ENCODE measurements at places on chromosomes 6 and 20. TPM values are rescaled to one million over a fixed set of nuclear protein-coding genes. Genes with fewer than 3 reads are reported as not detected.

GRCh38 chr20:8473459-8473858 lies 341.4 kb downstream of the PLCB1 start:
- no peak for DNase-seq

GRCh38 chr6:140537834-140538705 lies 1163.6 kb upstream of the CITED2 start:
- DNase-seq: no peak

GRCh38 chr6:111631903-111632460 lies 26.3 kb upstream of the TRAF3IP2 start:
- no peak for DNase-seq

DNA sequence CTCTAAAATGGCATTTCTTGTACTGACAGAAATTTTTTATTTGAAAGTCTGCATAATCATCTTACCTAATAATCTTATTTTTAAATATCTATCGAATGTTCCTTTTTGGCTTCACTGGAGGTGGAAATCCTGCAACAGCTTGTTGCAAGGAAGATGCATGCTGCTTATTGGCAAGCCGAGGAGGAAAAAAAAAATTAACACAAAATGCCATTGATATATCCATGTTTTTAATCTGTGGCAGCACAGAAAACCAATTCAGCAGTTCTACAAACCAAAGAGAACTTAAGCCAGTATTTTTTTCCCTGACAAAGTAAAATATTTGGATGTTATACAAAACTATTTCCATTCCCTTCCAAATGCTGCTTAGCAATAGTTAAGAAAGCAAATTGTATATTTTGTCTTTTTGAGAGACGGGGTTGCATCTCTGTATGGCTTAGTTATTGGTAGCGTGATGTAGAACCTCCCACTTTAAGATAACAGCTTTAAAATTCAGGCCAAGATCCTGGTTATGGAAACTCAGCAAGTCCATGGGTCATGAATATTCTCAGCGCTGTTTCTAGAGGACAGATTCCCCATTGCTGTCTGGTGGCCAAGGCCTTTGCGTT lies 231.4 kb downstream of the TMEM242 start:
- DNase-seq: no peak

GRCh38 chr20:25256226-25256859 lies 8.5 kb downstream of the PYGB start:
- DNase-seq: no peak

- DNase-seq: no peak
Observed at GRCh38 chr20:64025826-64026412, 10.1 kb upstream of the C20orf204 start.

- no peak for DNase-seq
Observed at GRCh38 chr6:154292066-154292465, 64.5 kb downstream of the IPCEF1 start.

Gene RUNX2
- total RNA-seq: 18.0 TPM

- no peak for DNase-seq
Observed at GRCh38 chr6:142867355-142867801, 77.6 kb downstream of the HIVEP2 start.

- no peak for DNase-seq
Observed at GRCh38 chr6:43811733-43812099, 41.7 kb downstream of the VEGFA start.

- DNase-seq: no peak
Observed at GRCh38 chr6:135854799-135855198, 3.3 kb downstream of the PDE7B start.

Gene PNLDC1
- not detected for total RNA-seq

- no peak for DNase-seq
Observed at GRCh38 chr6:92196325-92196724, 1223.0 kb downstream of the EPHA7 start.

DNA sequence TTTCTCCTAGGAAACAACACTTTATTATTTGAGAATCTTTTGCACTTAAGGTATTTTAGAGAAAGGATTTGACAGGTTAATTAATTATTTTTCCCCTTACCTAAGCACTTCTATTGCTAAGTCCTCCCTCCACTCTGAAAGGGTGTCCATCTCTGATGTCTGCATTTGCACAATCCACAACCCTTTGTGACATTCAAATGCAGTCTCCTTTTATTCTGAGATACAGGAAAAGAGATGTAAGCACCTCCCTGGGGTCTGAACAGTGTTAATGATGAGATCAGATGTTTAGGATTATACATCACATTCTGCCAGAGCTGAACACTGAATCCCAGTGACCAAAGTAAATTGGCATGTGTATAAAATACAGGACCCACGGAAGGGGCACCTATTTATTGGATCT lies 864.2 kb upstream of the FLRT3 start:
- DNase-seq: no peak

DNA sequence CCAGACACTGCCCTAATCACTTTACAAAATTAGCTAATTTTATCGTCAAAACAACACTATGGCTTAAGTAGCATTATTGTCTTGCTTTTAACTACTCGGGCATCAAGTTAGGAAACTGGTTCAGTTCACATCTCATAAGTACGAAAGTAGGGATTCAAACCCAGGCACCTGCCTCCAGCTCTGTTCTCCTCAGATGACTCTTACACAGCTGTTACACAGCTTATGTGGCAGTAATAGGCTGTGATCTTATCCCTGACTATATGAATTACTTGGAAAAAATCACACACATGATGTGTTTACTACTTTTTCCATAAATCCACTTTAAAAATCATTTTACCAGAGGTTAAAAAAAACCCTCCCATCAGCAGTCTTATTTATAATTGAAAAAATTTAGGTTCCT lies 389.2 kb upstream of the FLRT3 start:
- no peak for DNase-seq

DNA sequence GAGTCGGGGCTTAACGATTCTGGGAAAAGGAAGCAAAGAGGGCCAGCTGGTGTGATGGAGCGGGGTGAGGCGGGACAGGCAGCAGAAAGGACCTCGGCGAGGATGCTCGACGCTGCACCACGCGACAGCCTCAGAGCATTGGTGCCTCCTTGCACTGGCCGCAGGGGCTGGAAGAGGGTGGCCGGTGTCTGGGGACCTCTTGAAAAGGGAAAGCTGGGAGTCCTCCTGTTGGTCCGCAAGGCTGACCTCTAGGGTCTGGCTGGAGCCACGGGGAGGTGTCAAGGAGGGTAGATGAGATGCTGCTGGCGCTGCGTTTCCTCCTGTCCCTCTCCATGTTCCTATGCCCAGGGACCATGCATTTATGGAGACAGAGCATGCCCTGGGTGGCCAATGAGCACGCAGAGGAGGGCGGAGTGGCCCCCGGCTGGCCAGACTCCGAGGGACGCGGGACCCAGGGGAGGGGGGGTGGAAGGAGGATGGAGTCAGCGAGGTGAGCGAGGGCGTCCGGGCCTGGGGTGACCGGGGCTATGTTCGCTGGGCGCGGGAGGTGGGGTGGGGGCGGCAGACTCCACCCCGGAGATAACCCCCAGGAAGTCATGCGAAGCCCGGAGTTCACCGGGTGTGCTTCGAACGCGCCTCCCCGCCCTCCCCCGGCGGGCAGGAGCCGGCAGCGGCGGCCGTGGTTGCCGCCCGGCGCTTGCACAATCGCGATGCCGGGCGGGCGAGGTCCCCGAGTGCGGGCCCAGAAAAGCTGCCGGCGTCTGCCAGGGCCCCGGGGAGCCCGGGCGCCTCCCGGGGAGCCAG lies at the start of gene CYP24A1:
CYP24A1 (minus strand) TSS at position 334 of the 804 bp plus-strand sequence. CDS start 407 bp downstream, outside the sequence.
- no peak for DNase-seq

- DNase-seq: no peak
Observed at GRCh38 chr6:134352786-134353480, 35.0 kb upstream of the SGK1 start.

GRCh38 chr6:71334768-71335167 lies 46.2 kb downstream of the OGFRL1 start:
- DNase-seq: no peak

DNA sequence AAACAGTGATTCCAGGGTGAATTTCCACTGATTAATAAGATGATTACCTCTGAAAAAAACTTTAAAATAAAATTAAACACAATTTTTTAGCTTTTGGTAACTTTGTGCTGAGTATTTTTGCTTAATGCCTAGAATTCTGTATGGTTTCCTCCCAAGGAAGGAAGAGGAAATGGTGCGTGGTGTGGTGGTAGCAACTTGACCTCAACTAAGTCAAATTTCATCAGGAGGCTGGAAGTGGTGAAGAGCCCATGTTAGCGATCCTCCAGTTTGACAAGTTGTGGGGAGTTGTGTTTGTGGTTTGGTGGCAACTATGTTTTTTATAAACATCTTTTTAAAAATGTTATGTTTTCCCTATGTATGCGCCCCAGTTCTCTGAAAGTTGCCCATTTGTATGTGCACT lies 5.0 kb upstream of the RTF2 start:
- DNase-seq: no peak

DNA sequence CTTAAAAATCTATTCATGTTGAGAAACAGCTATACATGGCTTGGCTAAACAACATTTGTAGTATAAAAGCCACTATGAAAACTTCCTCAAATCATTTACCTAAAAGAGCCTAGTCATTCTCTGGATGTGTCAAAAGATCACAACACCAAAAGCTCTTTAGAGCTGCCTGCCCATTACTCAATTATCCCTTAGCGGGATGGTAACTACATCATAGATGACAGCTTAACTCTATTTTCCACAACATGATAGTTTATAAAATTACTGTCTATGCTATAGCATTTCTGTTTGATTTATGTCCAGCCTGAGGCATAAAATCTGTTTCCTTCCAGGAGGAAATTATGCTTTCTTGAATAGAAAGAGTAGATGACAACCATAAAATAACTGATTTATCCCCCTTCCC lies 777.6 kb upstream of the HS3ST5 start:
- no peak for DNase-seq

DNA sequence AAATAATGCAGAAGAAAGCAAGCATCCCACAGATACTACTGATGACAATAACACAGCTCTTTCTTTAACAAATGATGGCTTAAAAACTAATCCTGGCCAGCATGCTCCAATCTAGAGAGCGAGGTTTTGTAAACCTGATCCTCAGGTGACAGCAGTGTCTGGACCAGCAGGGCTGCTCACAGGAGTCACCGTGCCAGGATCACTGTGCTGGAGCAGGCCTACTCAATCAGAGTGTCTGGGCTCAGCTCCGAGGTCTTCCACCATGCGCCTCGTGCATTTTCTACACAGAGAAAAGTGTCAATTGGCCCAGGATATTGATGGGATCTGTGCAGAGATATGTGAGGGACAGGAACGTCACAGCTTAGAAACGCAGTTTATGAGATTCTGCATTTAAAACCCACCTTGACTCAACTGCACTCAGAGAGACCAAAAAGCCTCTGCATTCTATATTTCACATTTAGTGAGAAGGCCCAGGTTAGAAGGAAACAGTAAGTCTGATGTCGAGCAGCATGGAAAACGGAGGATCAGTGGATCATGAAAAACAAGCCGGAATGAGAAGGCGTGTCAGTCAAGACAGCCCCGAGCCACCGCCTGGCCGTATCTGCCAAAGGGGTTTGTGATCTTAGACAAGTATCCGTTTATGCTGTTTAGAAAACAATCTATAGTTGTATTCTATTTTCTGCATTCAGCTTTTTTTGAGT lies 7.8 kb downstream of the RAMACL start:
- no peak for DNase-seq

DNA sequence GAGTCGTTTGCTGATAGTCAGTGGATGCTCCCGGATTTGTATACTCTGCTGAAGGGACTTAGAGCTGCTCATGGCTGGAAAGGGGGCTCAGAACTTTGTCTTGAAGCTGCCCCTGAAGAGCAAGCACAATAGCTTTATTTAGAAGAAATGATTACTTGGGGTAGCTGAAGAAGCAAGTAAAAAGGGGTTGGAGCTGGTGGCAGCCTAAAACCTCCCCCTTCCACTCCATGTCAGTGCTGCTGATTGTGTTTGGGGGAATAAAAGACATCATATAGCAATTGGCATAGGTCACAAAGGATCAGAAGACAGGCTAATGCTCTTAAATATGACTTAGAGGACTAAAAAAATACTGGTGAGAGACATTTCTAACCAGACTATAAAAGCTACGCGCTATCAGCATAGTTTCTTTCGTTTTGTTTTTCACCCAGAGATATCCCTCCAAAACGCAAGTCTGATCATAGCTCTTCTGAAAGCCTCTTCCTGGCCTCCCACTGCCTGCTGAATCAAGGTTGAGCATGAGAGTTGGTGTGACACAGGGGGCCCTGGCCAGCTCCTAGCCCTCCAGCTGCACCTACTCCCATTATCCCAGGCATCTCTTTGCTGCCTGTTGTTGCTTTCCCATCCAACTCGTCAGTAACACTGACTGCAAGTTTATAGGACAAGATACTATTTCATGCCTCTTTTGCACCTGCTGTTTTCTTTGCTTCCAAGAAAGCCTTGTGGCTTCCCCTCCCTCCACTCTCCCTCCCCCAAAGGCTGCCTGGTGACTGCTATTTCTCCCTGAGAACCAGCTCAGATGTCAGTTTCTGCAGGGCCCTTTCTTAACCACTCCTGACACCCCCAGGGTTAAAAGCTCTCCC lies 33.9 kb upstream of the SGK1 start:
- no peak for DNase-seq

Gene OTOR
- not detected for total RNA-seq

GRCh38 chr6:166677941-166678340 lies 50.9 kb upstream of the RPS6KA2 start:
- DNase-seq: no peak

Gene SLC22A16
- 0.22 TPM for total RNA-seq

- no peak for DNase-seq
Observed at GRCh38 chr20:10352934-10353824, 80.8 kb downstream of the MKKS start.

Gene TMC2
- total RNA-seq: 0.22 TPM

Gene SASH1
- total RNA-seq: 118 TPM

Gene RIPOR3
- total RNA-seq: 26.3 TPM

- DNase-seq: no peak
Observed at GRCh38 chr6:31351033-31351380, 6.0 kb downstream of the HLA-B start.

Gene NTSR1
- total RNA-seq: 0.09 TPM

DNA sequence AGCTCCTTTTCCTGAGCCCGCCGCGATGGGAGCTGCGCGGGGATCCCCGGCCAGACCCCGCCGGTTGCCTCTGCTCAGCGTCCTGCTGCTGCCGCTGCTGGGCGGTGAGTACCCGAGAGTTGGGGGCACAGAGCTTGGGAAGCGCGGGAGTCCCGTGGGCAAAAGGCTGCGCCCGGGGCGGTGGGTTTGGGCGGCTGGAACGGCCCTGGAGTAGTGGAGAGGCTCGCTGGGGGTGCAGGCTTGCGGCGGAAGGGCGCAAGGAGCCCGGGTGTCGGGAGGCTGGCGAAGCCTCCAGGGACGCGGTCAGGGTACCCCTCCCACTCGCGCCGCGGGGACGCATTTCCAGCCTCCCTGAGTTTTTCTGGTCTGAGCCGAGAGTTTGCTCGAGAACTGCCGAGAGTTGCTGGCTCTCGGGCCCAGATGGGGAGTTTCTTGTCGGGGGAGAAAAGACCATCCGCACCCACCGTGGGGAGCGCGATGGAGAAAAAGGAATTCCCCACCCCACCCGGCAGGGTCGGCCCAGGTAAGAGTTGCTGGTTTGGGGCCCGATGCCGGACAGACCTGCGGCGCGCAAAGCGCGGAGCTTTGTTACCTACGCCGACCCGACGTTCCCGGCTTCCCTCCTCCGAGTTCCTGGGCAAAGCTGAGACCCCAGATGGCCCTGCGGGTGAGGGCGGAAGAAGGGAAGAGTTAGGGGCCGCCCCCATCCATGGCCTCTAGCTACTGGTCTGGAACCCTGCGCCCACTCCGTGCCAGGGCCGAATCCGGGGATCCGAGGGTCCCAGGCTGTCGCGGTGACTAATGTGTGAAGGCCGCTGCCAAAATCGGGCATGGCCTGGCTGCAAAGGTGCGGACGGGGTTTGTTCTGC lies 584 bp downstream of the PTK7 start:
- no peak for DNase-seq

- no peak for DNase-seq
Observed at GRCh38 chr20:20231528-20232298, 136.2 kb upstream of the INSM1 start.

Measured in sciatic nerve (tissue), 2 donors.